ENCODE measurements at places on chromosomes 5 and 9. TPM values are rescaled to one million over a fixed set of nuclear protein-coding genes. Genes with fewer than 3 reads are reported as not detected.

Gene NPR3
- 1.4 TPM for total RNA-seq

Gene C1QTNF2
- total RNA-seq, result 0.43 TPM

Gene PCDHGB5
- 9.8 TPM for total RNA-seq

Gene ZBTB34
- 7.7 TPM for total RNA-seq

Gene FXN
- total RNA-seq, result 10.2 TPM

Gene KCNIP1
- total RNA-seq, result not detected

Gene ITGA1
- 42.0 TPM for total RNA-seq

Gene WDR38
- not detected for total RNA-seq

Gene ELOVL7
- 15.9 TPM for total RNA-seq

Gene GZMA
- 17.2 TPM for total RNA-seq

Gene GPR150
- 0.49 TPM for total RNA-seq

Gene KLF4
- 203 TPM for total RNA-seq

Gene FOXD4L6
- total RNA-seq, result not detected

Gene NOXA1
- 27.2 TPM for total RNA-seq

Gene AQP7
- 9.2 TPM for total RNA-seq

Gene DOCK2
- total RNA-seq, result 18.1 TPM

Gene FYB1
- 11.5 TPM for total RNA-seq

Gene PCDHB16
- total RNA-seq, result 0.49 TPM

Gene ARL14EPL
- not detected for total RNA-seq

Gene IRX4
- not detected for total RNA-seq

Gene PPP3R2
- total RNA-seq, result not detected

Gene MACIR
- 67.9 TPM for total RNA-seq

Gene ECM2
- total RNA-seq, result 1.9 TPM

Gene TMEM174
- total RNA-seq, result not detected

Gene LOX
- total RNA-seq, result 1.2 TPM

Gene ST8SIA4
- 4.7 TPM for total RNA-seq

Gene RNF14
- 67.9 TPM for total RNA-seq

Gene SOHLH1
- not detected for total RNA-seq

Gene ADAMTS12
- total RNA-seq, result 2.9 TPM

Gene HOMER1
- 7.4 TPM for total RNA-seq

Gene SETD9
- total RNA-seq, result 11.1 TPM

Gene SKP1
- 281 TPM for total RNA-seq

Gene UNC13B
- 42.9 TPM for total RNA-seq

Gene GRIA1
- total RNA-seq, result not detected

Gene CCL21
- 48.9 TPM for total RNA-seq

Gene TAF11L11
- not detected for total RNA-seq

Gene OMD
- total RNA-seq, result 5.1 TPM

Gene FGF10
- 0.84 TPM for total RNA-seq

Gene CBY3
- not detected for total RNA-seq

Gene RBM18
- total RNA-seq, result 21.5 TPM

Gene TICAM2
- 4.3 TPM for total RNA-seq

Gene IQGAP2
- total RNA-seq, result 84.8 TPM
